ENCODE measurements at places on chromosomes 1 and 21.

DNA sequence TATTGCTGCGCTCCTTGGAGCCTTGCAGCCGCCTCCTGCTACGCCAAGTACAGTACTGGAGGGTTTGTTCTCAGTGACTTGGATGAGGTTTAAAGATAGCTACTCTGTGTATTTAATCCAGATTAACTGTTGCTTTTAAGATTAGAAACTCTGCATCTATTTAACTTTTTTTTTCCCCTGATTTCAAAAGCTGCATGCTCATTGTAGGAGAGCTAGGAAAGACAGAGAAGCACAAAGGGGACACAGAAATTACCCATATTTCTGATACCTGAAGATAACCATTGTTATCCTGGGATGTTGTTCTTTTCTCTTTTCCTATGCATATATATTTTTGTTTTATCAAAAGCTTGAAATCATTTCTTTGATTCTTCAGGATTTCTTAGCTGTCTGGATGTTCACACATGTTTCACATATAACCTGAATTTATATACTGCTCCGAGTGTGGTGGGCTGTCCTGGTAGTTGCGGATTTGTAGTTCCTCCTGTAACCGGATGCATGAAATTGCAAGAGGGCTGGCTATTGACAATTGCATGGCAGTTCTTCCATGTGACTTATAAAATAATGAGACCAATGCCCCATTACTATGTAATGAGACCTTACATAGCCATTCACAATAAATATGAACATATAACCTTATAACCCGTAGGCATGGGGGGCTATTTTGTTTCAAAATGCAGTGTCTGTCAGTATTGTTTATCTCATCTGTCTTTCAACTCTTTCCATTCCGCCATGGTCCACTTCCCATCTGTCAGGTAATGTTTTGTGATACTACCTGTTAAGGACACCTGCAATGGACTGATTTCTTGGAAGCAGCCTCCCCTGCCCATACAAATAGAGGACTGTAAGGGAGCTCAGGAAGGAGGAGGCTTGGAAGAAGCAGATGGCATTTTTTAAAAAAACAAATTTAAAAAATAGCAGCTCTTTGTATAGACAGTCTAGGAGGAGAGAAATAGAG, 1.4 kb downstream of the RAVER2 start:
- no peak for DNase-seq

DNA sequence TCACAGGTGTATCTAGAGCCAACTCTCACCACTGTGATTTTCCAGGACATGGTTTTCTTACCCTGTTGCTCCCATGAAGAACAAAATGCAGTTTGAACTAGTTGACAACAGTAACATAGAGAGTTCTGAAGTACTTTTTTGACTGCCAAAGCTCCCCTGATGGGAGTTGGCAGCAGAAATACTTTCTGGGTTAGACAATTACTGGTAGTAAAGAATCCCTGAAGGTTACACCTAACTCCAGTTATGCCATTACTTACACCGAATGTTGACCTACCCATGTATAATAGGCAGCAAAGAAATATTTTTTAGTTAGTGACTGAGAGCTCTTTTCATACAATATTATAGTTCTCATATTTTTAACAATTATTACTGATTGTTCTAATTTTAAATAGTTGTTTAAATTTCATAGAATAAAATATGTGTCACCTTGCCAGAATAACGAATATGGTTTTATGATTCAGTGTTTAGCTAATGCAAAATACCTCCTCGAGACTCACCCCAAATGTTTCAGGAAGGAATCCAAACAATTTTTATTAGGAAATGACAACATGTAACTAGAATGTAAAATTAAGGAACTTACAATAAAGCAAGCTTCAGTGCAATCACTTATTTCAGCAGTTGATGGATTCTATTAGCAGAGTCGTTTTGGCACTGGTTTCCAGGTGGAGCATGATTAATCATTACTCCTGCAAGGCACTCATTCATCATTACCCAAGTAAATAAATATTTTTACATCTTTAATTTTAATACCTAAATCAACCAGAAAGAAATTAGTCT, 237.6 kb downstream of the MRPL39 start:
- DNase-seq = no peak

- DNase-seq = no peak
Measured at GRCh38 chr1:169487561-169487960, 1.8 kb upstream of the SLC19A2 start.

GRCh38 chr1:55503663-55504305, 288.6 kb upstream of the USP24 start:
- DNase-seq = no peak

- DNase-seq = no peak
Measured at GRCh38 chr1:37094302-37094701, 60.0 kb upstream of the GRIK3 start.

DNA sequence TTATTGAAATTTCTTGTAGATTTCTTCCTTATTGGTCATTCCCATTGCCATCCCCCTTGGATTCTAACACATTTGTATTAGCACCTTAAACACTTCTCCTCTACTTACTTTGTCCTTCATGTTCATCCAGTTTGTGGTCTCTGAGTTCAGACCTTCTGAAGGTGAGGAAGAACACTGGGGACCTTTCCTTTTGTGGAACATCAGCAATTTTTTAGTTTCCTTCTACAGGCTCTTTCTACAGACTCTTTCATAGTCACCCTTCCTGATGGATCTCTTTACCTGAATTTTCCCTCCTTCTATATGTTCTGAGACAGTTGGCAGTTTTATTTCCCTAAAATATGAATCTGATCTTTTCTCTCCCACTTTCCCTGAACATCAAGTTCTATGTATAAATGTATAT, 4.4 kb upstream of the PALMD start:
- no peak for DNase-seq

GRCh38 chr1:106249365-106249764, 807.1 kb upstream of the PRMT6 start:
- DNase-seq = no peak

GRCh38 chr1:5150191-5150590, 495.8 kb downstream of the AJAP1 start:
- no peak for DNase-seq

- no peak for DNase-seq
Measured at GRCh38 chr1:10242811-10243210, 32.4 kb downstream of the KIF1B start.

DNA sequence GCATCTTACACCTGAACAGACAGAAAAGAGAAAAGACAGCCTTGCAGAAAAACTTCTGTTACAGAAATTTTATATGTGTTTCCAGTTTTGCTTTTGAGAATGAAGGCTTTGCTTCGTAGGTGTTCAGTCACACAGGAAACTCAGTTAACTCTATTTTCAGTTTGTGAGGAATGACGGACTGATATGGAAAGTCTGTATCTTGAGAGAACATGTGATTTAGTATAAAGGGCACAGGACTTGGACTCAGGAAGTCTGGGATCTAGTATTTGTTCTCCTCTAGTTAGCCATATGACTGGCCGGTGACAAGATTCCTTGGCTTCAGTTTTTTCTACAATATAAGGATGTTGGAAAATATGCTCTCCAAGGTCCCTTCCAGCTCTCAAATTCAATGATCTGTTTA, 149.1 kb downstream of the OLFM3 start:
- no peak for DNase-seq

- DNase-seq = no peak
Measured at GRCh38 chr1:70449049-70449448, 38.0 kb downstream of the CTH start.

- no peak for DNase-seq
Measured at GRCh38 chr1:99748419-99748818, 18.0 kb downstream of the FRRS1 start.

DNA sequence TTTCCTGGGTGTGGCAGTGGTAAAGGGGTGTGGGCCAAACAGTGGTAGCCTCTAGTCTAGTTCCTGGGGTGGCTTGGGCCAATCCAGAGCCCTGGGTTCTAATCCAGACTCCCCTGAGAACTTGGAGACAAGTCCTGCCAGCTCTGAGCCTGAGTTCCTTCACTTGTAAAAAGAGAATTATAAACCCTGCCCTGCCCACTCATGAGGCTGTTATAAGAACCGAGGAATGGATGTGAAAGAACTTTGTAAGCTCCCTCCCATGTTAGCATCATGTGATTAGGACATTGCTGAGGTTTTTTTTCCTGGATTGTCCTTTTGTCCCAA, 131.0 kb downstream of the RRAGC start:
- DNase-seq = no peak

- no peak for DNase-seq
Measured at GRCh38 chr1:37473431-37474045, 842 bp upstream of the ZC3H12A start.

GRCh38 chr1:11245248-11245647, 17.1 kb downstream of the MTOR start:
- no peak for DNase-seq

- DNase-seq = no peak
Measured at GRCh38 chr1:188129856-188130838, 1301.4 kb downstream of the PLA2G4A start.

DNA sequence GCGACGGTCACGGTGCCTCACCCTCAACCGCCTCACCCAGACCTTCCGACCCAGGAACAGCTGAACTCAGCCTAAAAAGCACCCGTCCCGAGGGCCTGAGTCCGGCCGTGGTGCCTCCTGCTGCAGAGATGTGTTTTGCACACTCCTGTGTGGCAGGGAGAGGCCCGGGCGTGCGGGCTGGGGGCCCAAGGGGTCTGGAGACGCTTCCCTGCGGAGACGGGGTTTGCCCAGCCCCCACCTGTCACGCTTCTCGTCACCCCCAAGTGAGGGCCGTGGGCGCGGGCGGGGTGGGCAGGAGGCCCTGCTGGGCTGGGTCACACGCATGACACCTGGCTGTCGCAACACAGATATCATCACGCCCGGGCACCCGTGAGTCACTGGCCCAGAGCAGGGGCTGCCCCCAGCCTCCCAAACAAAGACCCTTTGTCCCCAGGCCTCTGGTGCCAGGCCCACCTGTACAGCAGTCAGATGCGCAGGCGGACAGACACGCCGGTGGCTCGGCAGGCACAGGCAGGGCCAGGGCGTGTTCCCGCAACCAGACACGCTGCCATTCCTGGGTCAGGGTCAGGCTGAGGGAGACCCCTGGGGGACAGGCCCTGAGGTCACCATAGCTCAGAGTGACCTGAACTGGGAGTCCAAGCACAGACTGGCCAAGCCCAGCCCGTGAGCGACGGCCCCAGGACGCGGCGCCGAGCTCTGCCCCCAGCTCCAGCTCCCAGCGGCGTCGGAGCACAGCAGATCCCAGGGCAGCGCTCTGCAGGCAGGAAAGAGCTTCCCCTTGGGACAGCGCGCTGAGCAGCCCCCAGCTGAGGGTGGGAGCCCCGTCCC, 6.1 kb downstream of the B3GALT6 start:
- no peak for DNase-seq

- DNase-seq = no peak
Measured at GRCh38 chr1:234235434-234235881, 137.8 kb upstream of the COA6 start.

DNA sequence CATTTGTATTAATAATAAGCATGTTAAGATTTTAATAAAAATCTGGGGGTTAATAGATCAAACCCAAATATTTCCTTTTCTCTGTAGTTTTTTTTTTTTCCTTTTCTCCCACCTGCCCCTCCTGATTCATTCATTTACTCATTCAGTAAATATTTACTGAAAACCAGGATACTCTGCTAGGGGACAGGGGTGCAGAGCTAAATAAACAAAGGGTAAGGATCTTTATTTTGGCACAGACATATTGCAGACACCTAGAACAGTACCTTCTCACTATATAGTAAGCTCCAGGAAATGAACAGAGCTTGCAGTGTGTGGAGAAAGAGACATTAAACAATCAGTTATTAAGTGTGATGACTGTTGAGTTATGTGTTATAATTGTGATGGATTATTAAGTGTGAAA, 60.9 kb downstream of the AK5 start:
- DNase-seq = no peak

DNA sequence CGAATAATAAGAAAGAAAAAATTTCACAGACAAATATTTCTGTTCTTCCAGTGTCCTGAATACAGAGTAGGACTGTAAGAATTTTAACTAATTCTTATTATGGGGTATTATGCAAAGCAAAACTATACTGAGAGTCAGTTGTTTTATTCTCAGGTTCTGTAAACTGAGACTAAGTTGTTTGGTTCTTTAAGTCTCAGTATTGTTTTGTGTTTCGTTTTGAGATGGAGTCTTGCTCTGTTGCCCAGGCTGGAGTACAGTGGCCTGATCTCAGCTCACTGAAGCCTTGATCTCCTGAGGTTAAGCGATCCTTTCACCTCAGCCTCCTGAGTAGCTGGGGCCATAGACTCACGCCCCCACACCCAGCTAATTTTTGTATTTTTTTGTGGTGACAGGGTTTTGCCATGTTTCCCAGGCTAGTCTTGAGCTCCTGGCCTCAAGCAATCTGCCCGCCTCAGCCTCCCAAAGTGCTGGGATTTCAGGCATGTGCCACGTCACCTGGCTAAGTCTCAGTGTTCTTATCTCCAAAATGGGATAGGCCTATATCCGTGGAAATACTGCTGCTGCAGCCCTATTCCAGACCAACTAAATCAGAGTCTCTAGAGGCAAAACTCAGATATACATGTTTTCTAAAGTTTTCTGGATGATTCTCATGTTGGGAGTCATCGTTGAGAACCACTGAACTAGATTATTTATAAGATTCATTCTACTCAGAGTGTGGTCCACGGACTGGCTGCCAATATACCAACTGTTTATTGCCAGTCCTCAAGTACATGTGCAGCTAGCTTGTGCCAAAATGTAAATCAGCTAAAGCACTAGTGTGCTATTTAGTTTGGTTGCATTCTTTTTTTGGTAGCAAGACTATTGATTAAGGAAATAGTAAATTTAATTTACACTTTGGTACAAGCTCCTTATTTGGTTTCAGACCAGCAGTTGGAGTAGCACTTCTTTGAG, 116.6 kb downstream of the HS2ST1 start:
- DNase-seq = no peak

GRCh38 chr1:83839566-83840173, 159.3 kb downstream of the TTLL7 start:
- DNase-seq = no peak

- no peak for DNase-seq
Measured at GRCh38 chr1:13819642-13820041, 119.7 kb downstream of the PRDM2 start.

- DNase-seq = no peak
Measured at GRCh38 chr1:183227422-183228346, 41.6 kb downstream of the LAMC2 start.

DNA sequence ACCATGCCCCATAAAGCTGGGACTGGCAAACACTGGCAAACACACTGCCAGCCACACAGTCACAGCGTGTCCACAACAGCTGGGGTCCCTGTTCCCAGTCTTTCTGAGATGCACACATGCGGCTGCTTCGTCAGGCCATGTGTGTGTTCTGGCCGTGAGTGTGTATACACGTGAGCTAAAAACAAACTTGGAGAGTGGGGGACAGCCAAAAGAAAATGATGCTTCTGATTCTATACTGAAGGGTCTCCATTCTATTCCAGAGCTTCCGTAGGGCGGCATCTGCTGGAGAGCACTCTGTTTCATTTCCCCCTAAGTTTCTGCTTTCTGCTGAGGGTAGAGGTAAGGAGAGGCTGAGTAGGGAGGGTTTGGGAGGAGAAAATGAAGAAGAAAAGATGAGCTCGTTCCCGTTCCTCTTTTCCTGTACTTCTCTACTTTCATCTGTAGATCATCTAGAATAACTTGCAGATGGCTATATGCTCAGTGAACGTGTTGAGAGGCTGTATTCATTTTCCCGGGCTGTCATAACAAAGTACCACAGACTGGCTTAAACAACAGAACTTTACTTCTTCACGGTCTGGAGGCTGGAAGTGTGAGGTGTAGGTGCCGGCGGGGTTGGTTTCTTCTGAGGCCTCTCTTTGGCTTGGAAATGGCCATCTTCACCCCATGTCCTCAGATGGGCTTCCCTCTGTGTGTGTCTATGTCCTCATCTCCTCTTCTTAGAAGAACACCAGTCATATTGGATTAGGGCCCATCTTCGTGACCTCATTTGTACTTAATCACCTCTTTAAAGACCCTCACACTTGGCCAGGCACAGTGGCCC, 151.6 kb downstream of the TOMM20 start:
- DNase-seq = no peak
